ENCODE measurements at places on chromosomes 1 and 21.

- no peak for DNase-seq
Observed at GRCh38 chr1:203475012-203475981, at the start of gene PRELP. TSS of gene PRELP (plus strand) at chr1:203475806. CDS start at chr1:203483185, 7,379 bp downstream.

DNA sequence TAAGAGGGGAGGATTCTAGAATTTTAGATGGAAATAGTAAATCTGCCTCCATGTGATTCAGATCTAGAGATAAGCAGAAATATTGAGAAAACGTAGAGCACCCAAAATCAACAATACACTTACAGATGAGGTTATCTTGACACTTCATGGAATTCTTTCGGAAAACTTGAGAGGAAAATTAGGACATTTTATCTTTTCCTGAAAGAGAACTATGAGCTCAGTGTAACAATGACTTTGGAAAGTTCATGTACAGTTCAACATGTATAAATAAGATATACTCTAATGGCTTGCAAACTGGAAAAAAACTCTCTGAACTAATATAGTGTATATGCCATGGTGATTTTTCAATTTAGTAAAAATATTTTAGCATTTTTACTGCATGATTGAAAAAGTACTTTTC lies 338.1 kb upstream of the NEGR1 start:
- no peak for DNase-seq

DNA sequence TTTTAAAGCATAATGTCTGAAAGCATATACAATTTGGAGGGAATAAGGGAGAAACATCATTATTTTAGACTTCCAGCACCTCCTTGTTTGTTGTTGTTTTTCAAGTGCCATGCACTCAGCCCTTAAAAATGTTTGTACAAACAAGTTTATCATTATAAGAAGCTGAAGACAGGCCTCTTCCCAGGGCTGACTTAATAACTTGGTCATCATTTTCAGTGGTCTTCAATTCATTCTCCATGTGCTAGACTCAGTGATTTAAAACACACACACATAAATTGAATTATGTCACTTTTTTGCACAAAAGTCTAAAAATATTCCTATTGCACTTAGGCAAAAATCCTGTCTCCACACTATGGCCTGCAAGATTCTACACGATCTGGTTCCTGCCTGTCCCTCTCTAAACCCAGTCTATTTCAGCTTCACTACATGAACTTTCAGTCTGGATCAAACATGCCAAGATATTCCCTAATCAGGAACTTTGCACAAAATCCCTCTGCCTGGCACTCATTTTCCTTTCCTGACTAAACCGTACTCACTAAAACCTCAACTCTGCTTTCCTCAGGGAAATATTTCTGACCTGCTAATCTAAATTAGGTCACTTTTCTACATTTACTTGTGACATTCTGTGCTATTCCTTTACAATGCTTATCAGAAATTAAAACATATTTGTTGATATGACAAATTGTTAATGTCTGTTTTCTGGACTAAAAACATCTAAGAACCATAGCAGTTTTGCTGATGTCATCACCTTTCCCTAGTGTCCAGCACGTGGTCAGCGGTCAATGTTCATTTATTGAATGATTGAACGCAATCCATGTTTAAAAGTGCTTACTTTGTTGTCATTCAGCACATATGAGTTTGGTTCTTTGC lies 14.8 kb upstream of the GBP5 start:
- no peak for DNase-seq

GRCh38 chr21:41199588-41199987 lies 31.6 kb downstream of the BACE2 start:
- DNase-seq: no peak

GRCh38 chr1:30036229-30036547 lies 687.2 kb downstream of the MATN1 start:
- DNase-seq: peak; percentile 10

DNA sequence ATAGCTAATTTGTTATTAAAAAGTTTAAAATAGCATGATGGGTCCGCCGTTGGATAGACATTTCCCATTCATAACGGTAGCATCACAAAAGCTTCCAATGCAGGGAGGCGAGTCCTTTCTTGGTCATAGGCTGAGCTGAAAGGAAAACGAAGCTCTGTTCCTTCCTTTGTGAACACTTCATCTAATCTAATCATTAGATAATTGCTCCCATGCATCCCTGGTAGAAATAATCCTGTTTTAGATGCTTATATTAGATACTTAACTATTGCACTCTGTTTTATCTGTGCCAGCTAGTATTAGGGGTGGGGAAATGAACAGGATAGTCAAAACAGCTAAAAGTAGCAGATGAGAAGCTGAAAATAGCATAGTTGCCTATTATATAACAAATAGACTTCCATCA lies 215.0 kb downstream of the SLC35F3 start:
- no peak for DNase-seq

DNA sequence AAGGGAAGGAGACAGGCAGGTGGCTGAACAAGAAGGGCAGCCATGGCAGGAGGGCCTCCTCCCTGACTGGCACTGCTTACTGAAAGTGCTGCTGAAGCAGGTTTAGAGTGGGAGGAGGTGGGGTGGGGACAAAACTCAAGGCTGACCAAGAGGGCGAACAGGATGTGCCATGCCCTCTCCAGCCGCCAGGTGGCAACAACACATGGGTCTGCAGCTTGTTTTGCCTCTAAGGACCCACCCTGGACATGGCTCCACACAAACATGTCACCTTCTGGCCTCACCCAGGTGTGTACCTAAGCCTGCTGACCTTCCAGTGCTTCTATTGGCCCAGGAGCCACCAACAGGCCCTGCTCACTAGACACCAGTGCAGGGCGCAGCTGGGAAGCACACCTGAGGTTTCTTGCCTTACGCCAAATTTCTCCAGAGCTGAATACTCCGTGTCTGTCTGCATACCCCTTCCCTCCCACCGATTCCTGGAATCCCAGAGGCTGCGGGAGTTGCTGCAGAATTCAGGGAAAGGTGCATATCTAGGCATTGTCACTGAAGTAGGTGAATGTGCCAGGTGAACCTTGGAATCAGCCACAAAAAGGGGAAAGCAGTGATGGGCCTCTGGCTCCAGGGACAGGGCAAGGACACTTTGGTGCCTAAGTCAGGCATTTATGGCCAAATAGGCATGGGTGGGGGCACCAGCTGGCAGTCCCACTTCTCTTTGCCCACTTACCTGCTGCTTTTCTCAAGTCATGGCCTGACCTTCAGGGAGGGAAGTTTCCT lies 5.3 kb downstream of the PSRC1 start:
- peak; percentile 86 for DNase-seq

GRCh38 chr1:6521536-6521935 lies 30.1 kb upstream of the PLEKHG5 start:
- DNase-seq: no peak

- DNase-seq: peak; percentile 61
Observed at GRCh38 chr1:39900662-39901463, 854 bp downstream of the MYCL start.

DNA sequence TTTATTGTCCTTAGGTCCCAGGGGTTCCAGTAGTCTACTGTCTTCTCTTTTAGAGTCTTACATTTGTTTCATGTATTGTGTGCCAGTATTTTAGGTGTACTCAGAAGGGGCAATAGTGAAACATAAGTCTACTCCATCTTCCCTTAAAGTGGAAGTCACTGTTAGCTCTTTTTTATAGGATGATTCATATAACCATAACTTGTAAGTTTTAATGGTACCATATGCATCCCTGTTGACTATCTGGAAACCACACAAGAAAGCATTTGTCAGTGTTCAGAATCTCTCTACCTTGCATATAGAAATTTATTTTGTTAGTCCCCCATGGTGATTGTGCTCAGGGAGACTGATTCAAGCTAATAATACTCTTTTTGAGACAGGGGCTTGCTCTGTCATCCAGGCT lies 149.9 kb downstream of the HS2ST1 start:
- DNase-seq: no peak

- peak; percentile 78 for DNase-seq
Observed at GRCh38 chr1:43979528-43980254, 681 bp downstream of the B4GALT2 start.

- DNase-seq: no peak
Observed at GRCh38 chr1:103447471-103447870, 78.0 kb upstream of the RNPC3 start.

GRCh38 chr1:10765734-10766478 lies 30.5 kb downstream of the CASZ1 start:
- no peak for DNase-seq

DNA sequence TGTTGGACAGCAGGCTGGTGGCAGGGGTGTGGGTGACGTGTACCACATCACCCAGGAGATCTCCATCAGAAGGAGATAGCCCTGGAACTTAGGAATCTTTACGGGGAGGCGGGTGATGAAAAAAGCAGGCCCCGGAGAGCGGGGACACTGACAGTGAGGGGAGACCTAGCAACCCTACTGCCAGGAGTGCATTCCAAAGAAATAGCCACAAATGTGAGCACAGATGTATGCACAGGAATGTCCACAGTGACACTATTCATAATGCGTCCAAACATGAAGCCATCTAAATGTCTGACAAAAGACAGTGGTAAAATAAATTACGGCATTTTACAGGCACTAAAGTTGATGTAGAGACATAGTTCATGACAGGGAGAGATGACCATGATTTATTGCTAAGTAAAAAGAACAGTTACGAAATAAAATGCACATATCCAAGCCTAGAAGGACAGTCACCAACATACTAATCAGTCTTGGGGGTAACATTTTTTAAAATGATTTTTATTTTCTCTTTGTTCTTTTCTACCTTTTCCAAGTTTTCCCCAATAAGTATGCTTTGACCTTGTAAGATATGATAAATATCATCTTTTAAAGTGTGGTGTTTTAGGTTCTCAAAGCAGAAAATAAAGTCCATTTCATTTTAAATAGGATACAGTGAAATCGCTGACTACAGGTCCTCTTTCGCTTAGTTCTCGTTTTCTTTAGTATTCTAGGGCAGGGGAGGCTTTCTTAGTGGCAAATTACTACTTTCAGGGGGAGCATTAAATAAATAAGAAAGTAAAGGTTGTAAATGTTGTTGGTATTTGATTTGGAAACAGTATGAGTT lies 21.3 kb downstream of the CD247 start:
- no peak for DNase-seq

GRCh38 chr21:26115305-26115704 lies 55.3 kb downstream of the APP start:
- DNase-seq: no peak

DNA sequence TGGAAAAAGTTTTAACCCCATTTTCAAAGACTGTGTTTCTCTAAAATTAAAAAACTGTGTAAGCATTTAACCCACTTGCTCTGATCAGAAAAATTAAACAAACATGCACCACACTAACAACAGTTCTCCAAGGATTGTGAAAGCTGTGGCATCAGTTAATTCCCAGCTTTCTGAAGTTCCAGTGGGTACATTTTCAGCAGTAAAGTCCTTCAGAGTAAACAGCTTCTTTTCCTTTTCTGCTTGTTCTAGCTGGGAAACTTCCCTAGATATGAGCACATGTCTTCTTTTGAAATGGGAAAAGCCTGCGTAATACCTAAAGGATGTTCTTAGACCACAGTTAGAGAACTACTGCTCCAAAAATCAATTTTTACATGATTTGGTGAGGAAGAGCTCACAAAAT lies 11.1 kb downstream of the PRRX1 start:
- DNase-seq: no peak

GRCh38 chr1:145916745-145917144 lies 1.8 kb downstream of the PEX11B start:
- DNase-seq: no peak

DNA sequence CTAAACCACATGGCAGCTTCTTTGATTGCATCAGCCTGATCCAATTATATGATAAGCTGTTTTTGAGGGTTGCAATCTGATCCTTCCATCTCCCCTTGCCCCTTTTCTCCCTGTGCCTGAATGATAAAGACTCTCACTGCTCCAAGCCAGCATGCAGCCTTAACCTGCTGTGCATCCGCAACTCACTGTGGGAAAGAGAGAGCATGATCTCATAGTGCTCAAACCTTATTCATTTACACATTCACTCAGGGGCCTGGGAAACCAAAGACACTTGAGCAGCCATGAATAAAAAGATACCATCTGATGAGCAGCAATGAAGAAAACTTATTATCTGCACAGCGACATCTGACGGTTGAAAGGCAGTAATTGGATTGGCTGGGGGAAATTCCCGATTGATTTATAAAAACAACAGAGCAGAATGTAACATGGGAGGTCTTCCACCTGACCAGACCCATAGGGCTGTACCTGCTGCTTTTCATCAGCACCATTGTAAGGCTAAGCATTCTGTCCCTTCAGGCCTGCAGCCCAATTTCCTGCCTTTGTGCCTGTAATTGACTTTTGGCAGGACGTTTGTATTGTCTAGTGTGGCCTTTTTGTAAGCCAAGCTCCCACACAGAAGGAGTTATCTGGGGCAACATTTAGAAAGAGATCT lies 62.5 kb downstream of the KIAA0040 start:
- DNase-seq: no peak

GRCh38 chr1:119373465-119373864 lies 4.9 kb downstream of the HAO2 start:
- DNase-seq: no peak

- DNase-seq: no peak
Observed at GRCh38 chr1:192265516-192266173, 51.1 kb upstream of the RGS21 start.

DNA sequence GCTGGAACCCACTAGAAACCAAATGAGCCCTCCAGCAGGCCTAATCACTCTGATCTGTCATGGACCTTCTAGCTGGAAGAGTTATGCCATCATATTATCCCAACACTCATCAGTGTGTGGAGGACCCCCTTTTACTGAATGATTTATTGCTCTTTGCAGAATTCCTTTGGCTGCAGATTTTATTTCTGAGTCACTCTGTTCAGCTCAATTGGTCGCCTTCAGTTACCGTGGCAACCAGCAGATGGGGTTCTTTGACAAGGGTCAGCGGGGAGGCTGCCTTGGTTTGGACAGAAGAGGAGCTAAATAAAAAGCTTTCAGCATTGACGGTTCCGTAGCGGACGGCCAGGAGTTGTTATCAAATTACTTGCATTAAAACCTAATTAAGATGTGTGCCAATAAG lies 220.1 kb downstream of the SDCCAG8 start:
- DNase-seq: no peak

GRCh38 chr21:43333298-43334062 lies 93.5 kb downstream of the SIK1 start:
- DNase-seq: no peak

DNA sequence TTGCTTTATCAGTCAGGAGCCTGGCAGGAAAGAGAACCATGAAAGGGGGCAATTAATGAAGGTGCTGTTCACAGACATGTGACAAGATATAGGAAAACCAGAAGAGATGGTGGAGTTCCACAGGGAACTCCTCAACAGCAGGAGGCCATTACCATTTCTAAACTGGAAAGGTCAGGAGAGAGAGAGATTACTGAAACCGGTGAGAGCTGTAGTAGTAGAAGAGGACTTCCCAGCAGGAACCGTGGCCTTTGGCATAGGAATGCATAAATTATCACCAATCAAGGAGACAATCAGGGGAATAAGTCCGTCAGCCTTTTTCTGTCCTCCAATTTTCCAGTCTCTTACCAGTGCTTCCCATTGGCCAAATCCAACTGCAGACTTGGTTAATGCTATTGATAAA lies 23.0 kb upstream of the ABCD3 start:
- DNase-seq: no peak
